Suprapubic skin (tissue), 4 donors: ENCODE measurements at places on chromosomes 6 and 20. TPM values are rescaled to one million over a fixed set of nuclear protein-coding genes. Genes with fewer than 3 reads are reported as not detected.

Gene KCNB1
- 2.2 TPM for total RNA-seq

Gene EPPIN
- total RNA-seq: not detected

Gene CBLN4
- total RNA-seq: not detected

- no peaks in the 10 kb centered on the region for H3K36me3 ChIP-seq
- H3K27me3 ChIP-seq: no peaks in the 10 kb centered on the region
- peak overlapping the region; percentile 45 for H3K27ac ChIP-seq
- no peak overlapping the region for H3K4me3 ChIP-seq
- peaks cover 21% of the 10 kb centered on the region for H3K4me1 ChIP-seq
- DNase-seq: no peak
These were observed 52.2 kb upstream of the FNDC1 start for GRCh38 chr6:159117046-159117445.

Gene EYA4
- not detected for total RNA-seq

DNA sequence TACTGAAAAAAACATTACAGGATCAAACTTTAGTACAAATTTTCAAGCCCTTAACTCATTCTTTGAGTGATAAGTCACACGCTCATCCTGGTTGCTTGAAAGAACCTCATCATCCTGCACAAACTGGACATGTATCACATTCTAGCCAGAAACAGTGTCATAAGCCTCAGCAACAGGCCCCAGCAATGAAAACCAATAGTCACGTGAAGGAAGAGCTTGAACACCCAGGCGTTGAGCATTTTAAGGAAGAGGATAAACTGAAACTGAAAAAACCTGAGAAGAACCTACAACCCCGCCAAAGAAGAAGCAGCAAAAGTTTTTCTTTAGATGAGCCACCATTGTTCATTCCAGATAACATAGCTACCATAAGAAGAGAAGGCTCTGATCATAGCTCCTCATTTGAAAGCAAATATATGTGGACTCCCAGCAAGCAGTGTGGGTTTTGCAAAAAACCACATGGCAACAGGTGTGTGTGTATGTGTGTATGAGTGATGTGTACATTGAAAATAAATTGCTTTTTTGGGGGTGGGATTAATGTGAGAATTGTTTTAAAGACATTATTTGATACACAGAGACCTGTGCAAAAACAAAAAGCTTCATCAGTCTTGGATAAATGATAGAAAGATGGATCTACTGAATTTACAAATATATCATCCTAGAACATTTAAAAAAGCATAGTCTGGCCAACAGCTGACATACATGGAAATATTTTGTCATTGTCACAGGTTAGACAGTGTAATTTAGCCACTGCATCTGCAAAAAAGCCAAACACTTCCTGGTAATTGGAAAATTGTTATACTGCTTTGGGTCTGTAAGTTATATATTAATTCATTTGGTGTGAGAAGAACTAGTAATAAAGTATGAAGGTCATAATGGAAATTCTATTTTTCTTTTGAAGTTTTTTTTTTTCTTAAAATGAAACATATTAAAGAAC lies 50.1 kb downstream of the PHF3 start:
- H3K4me1 ChIP-seq: peaks cover 1% of the 10 kb centered on the region
- H3K27me3 ChIP-seq: no peaks in the 10 kb centered on the region
- H3K36me3 ChIP-seq: peaks cover 23% of the 10 kb centered on the region
- H3K27ac ChIP-seq: no peak overlapping the region
- no peak overlapping the region for H3K4me3 ChIP-seq

Gene GABRR1
- total RNA-seq: 0.52 TPM

DNA sequence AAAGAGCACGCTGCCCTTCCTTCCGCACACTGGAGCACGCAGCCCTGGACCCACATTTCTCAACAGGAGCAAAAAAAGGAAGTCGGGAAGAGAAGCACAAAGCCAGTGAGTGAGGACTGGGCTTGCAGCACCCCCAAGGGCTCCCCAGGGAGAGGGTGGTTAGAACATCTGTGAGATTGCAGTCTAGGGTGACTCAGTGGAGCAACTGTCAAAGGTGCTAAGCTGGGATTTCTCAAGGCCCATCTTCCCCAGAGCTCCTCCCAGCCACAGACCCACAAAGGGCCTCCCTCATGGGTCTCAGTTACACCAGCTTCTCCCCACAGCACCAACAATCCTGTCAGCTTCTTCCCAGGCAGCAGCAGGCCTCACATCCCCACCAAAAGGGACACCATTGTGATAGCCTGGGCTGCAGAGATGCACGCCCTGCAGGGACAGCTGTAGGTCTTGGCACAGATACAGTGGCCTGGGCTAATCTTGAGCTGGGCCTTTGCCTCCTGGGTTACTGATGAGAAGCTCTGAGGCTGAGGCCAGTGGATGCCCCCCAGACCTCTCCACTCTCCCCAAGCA lies 39.6 kb upstream of the CD93 start:
- peak; percentile 50 for DNase-seq
- H3K27me3 ChIP-seq: no peaks in the 10 kb centered on the region
- no peak overlapping the region for H3K27ac ChIP-seq
- no peaks in the 10 kb centered on the region for H3K36me3 ChIP-seq
- no peak overlapping the region for H3K4me3 ChIP-seq

DNA sequence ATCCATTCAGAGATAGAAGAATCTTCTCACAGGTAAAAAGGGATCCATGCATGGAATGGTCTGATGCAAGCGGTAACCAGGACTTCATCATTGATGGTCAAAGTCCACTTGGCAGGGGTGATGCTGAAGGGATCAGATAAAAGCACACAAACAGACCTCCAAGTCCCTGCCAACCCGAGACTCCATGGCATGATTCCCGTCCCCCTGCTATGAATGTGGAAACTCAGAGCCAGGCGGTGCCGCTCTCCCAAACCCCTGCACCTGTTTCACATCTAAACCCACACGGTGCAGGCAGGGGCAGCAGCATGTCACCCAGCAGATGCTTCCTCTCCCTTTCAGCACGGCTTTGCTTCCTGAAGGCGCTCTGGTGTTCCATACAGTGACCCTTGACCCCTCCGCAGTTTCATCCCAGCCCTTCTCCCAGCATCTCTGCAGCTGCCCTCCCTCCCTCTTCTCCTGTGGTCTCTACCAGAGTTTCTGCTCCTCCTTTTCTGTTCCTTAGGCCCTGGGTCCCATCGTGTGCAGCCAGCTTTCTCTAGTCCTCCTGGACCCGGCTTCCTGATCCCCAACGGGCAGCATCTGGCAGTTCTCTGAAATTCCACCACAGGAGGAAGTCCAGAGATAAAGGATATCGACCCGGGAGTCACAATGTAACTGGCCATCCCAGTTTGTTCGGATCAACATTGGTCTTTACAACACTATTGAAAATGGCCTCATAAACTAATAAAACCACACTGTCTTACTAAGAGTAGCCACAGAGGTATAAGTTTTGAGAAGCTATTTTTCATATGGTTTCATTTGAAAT lies 235.0 kb downstream of the TTLL2 start:
- peak; percentile 61 for DNase-seq
- no peaks in the 10 kb centered on the region for H3K4me1 ChIP-seq
- no peak overlapping the region for H3K27ac ChIP-seq
- H3K27me3 ChIP-seq: peaks cover 6% of the 10 kb centered on the region

GRCh38 chr20:56994006-56994405 lies 272.4 kb downstream of the BMP7 start:
- no peak overlapping the region for H3K27ac ChIP-seq
- no peaks in the 10 kb centered on the region for H3K36me3 ChIP-seq
- H3K4me3 ChIP-seq: no peak overlapping the region
- DNase-seq: no peak
- no peaks in the 10 kb centered on the region for H3K27me3 ChIP-seq
- peaks cover 3% of the 10 kb centered on the region for H3K4me1 ChIP-seq

GRCh38 chr6:27966044-27966443 lies 9.0 kb downstream of the OR2B6 start:
- no peak overlapping the region for H3K27ac ChIP-seq
- no peaks in the 10 kb centered on the region for H3K36me3 ChIP-seq
- H3K27me3 ChIP-seq: no peaks in the 10 kb centered on the region

GRCh38 chr6:168122011-168122410 lies 43.0 kb upstream of the FRMD1 start:
- DNase-seq: peak; percentile 41
- no peaks in the 10 kb centered on the region for H3K36me3 ChIP-seq
- H3K4me1 ChIP-seq: no peaks in the 10 kb centered on the region

Gene FAM162B
- 1.4 TPM for total RNA-seq

- no peaks in the 10 kb centered on the region for H3K36me3 ChIP-seq
- peak overlapping the region; percentile 63 for H3K4me3 ChIP-seq
- H3K4me1 ChIP-seq: peaks cover 17% of the 10 kb centered on the region
- peak; percentile 83 for DNase-seq
These were observed 116.4 kb downstream of the MYLK4 start for GRCh38 chr6:2634139-2634964.

DNA sequence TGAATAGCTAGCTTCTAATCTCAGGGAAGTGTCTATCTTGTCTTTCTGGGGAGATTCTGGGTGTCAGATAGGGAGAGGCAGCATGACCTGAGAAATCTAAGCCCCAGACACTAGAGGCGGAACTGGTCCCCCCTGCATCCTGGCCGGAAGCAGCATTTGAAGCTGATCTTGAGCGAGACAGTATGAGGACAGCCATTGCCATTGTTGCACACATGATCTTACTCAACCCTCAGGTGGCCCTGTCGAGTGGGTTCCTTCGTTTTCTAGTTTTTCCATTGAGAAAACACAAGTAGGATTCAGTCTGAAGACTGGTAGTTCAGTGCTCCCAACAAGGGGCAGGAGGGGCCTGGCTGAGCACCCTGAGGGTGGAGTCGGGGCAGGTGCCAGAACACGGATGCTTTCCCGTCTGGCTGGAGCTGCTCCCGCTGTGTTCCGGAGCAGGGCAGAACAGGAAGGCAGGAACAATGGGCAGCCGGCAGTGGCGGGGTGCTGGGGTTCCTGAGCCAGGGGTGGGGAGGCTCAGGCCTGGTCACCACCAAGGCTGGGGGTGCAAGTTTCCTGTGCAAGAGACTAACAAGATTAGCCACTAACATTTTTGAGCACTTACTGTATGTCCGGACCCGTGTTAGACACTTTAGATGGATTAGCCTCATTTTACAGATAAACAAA lies 7.9 kb upstream of the SDCBP2 start:
- peak overlapping the region; percentile 42 for H3K27ac ChIP-seq
- H3K36me3 ChIP-seq: no peaks in the 10 kb centered on the region
- H3K4me3 ChIP-seq: no peak overlapping the region
- peaks cover 21% of the 10 kb centered on the region for H3K4me1 ChIP-seq

Gene LY6G6F
- total RNA-seq: not detected

Gene PDE10A
- 1.5 TPM for total RNA-seq

- no peak for DNase-seq
- no peaks in the 10 kb centered on the region for H3K36me3 ChIP-seq
- peaks cover 14% of the 10 kb centered on the region for H3K4me1 ChIP-seq
- H3K4me3 ChIP-seq: no peak overlapping the region
These were observed 124.7 kb downstream of the HFE start for GRCh38 chr6:26211963-26212362.

DNA sequence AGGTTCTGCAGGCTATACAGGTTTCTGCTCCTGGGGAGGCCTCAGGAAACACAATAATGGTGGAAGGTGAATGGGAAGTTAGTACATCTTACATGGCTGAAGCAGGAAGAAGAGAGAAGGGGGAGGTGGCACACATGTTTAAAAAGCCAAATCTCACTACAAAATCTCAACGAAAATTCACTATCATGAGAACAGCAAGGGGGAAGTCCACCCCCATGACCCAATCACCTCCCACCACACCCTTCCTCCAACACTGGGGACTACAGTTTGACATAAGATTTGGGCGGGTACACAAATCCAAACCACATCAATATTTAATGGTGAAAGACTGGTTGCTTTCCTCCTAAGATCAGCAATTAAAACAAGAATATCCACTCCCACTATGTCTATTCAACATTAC lies 13.8 kb upstream of the POLR1H start:
- H3K4me3 ChIP-seq: no peak overlapping the region
- no peak for DNase-seq
- H3K4me1 ChIP-seq: no peaks in the 10 kb centered on the region
- H3K36me3 ChIP-seq: no peaks in the 10 kb centered on the region

Gene TREML4
- total RNA-seq: not detected

DNA sequence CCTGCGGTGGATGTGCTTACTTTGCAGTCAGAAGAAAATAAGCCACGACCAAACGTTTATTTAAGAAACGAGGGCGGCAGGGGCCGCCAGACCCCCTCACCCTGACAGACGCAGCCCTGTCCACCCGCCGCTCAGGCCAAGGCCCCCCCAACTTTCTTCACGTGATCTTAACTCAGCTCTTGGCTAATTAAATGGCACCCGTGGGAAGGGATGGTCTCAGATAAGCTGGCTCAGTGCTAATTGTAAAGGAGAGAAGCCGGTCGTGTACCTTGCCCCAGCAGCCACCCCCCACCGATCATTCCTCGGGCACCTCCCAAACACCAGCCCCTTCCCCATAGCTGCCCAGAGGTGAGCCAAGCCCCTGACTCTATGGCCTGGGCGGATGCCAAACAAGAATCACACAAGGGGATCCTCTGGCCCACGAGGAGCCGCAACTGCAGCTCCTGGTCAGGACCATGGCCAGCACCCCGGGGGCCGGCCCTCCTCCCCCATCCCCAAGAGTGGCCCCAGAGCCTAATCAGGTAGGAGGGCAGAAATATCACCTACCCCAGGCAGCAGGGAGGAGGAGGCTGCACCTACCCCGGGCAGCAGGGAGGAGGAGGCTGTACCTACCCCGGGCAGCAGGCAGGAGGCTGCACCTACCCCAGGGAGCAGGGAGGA lies 11.2 kb downstream of the KCNQ2 start:
- no peak overlapping the region for H3K4me3 ChIP-seq
- H3K4me1 ChIP-seq: peaks cover 6% of the 10 kb centered on the region
- peaks cover 92% of the 10 kb centered on the region for H3K27me3 ChIP-seq
- no peak overlapping the region for H3K27ac ChIP-seq

- H3K4me1 ChIP-seq: peaks cover 56% of the 10 kb centered on the region
- H3K4me3 ChIP-seq: no peak overlapping the region
- H3K36me3 ChIP-seq: no peaks in the 10 kb centered on the region
These were observed 24.0 kb downstream of the STK35 start for GRCh38 chr20:2125474-2126112.

Gene KIF6
- total RNA-seq: not detected

GRCh38 chr20:11216451-11217314 lies 542.9 kb upstream of the JAG1 start:
- no peaks in the 10 kb centered on the region for H3K4me1 ChIP-seq
- H3K36me3 ChIP-seq: no peaks in the 10 kb centered on the region
- no peaks in the 10 kb centered on the region for H3K27me3 ChIP-seq
- DNase-seq: no peak

GRCh38 chr6:52125572-52125971 lies 38.2 kb upstream of the PKHD1 start:
- H3K4me1 ChIP-seq: no peaks in the 10 kb centered on the region
- no peak overlapping the region for H3K4me3 ChIP-seq
- H3K27me3 ChIP-seq: no peaks in the 10 kb centered on the region
- H3K36me3 ChIP-seq: no peaks in the 10 kb centered on the region
- H3K27ac ChIP-seq: no peak overlapping the region

DNA sequence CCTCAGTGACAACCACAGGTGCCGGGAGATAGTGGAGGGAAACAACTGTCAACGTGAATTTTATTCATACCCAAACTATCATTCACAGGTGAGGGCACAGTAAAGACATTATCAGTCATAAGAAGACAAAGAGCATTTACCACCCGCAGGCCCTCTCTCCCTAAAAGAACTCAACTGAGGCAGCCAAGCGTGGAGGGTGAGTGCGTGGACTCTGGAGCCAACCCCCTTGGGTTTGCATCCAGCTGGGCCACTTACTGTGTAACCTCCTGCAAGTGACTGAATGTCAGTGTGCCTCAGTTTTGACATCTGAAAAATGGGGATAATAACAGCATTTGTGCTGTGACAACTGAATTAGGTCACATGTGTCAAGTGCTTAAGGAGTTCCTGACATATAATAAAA lies 70.6 kb upstream of the KCNK16 start:
- no peak for DNase-seq
- no peak overlapping the region for H3K27ac ChIP-seq
- no peaks in the 10 kb centered on the region for H3K27me3 ChIP-seq
- no peak overlapping the region for H3K4me3 ChIP-seq
- no peaks in the 10 kb centered on the region for H3K36me3 ChIP-seq
- H3K4me1 ChIP-seq: no peaks in the 10 kb centered on the region

Gene ABCF1
- 41.7 TPM for total RNA-seq
